ENCODE measurements at places on chromosomes 11 and 22.
A peak's percentile ranks its signal among the peaks of the same experiment; 100 is the strongest.

DNA sequence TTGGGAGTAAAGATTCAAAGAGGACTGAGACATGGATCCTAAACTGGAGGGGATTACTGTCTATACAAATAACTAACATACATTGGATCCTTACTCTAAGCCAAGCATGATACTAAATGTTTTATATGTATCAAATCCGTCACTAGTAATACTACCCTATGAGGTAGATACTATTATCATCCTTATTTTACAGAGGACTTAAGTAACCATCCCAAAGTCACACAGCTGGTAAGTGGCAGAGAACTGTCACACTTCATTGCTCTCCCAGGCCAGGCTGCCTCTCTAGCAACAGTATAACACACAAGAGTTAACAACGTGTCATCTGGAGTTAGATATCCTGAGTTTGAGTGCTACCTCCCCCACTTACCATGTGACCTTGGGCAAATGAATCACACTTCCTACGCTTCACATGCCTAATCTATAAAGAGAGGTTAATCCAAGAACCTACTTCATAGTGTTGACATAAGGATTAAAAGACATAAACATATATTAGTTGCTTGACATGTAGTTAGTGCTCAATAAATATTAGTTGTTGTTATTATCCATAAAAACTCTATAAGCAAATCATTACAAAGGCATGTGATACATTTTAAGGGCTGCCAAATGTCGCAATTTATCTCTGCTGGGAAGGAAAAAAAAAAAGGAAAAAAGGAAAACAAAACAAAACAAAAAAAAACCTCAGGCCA lies 33.8 kb upstream of the SPON1 start:
- no peak for DNase-seq

- DNase-seq, result no peak
Measured at GRCh38 chr11:72347691-72348090, 86.6 kb downstream of the CLPB start.

DNA sequence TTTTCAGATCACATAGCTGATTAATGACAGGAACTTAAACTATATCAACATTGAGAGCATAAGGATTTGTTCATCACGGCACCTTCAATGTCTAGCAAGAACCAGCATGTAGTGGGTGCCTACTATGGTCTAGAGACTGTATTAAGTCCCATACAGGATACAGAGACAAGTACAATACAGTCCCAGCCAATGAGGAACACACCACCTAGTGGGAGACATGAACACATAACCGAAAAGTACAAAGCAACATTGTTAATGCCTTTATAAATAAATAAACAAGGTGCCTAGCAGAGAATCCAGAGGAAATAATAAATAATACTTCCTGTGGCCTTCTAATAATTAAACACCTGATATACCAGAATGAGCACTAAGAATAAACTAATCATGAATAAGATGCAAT lies 87.7 kb upstream of the OPCML start:
- no peak for DNase-seq

DNA sequence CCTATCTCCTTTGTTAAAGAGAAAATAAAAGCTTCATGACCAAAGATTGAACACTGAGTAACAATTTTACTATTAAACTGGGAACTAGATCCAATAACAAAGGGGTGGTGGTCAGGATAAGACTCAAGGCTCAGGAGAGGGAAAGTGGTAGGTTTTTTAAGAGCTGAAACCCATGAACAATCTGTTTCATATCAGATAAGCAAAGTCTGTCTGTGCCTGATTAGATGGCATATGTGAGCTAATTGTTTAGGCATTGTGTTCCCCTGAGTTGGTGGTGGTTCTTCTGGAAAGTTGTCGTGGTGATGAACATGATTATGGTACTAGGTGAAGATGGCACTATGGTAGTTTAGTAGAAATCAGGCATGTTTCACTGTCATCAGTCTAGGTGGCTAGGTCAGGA lies 24.4 kb downstream of the USP47 start:
- DNase-seq, result no peak

- DNase-seq, result peak; percentile 80
Measured at GRCh38 chr22:31313366-31314147, 21.3 kb upstream of the PIK3IP1 start.

GRCh38 chr22:20816559-20816958 lies 42.1 kb downstream of the PI4KA start:
- DNase-seq, result no peak

All from stimulated activated naive CD8-positive, alpha-beta T cell treated with anti-CD3 and anti-CD28 coated beads, Interleukin-15, Interleukin-2, amounts not matched to agents 100 U/mL and 50 U/mL, for 24 hours (primary cell).